Stimulated activated CD4-positive, alpha-beta T cell treated with anti-CD3 and anti-CD28 coated beads, Interleukin-1b, Interleukin-23, amount 100 ng/mL, for 1 hour (primary cell): ENCODE measurements at places on chromosomes 11 and 22.

DNA sequence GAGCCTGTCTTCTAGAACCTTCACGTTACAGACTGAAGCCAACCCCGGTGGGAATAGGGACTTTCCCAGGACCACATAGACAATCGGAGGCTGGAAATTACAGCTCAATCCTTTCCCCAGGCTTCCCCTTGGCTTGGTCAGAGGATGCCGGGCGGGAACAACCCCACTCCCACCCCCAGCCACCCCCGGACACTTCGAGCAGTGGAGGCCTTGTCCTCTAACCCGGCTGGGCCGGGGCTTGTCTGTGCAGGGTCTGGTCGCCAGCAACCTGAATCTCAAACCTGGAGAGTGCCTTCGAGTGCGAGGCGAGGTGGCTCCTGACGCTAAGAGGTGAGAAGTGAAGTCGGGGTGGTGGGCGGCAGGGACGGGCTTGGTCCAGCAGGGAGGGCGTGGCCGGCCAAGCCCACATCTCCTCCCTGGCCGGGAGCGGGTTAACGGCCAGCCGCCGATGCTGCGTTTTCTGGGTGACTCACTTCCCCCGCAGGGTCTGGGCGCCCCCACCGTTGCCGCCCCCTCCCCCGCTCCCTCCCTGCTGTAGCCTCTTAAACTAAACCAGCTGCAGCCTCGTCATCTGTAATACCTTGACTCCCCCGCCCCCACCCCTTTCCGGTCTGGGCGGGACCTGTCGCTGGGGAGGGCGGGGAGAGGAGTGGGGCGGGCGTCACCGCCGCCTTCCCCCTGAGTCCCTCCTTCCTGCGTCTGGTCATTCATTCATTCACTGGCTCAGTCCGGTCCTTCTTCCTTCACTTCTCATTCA, 1.5 kb downstream of the LGALS1 start:
- peak; percentile 89 for DNase-seq

DNA sequence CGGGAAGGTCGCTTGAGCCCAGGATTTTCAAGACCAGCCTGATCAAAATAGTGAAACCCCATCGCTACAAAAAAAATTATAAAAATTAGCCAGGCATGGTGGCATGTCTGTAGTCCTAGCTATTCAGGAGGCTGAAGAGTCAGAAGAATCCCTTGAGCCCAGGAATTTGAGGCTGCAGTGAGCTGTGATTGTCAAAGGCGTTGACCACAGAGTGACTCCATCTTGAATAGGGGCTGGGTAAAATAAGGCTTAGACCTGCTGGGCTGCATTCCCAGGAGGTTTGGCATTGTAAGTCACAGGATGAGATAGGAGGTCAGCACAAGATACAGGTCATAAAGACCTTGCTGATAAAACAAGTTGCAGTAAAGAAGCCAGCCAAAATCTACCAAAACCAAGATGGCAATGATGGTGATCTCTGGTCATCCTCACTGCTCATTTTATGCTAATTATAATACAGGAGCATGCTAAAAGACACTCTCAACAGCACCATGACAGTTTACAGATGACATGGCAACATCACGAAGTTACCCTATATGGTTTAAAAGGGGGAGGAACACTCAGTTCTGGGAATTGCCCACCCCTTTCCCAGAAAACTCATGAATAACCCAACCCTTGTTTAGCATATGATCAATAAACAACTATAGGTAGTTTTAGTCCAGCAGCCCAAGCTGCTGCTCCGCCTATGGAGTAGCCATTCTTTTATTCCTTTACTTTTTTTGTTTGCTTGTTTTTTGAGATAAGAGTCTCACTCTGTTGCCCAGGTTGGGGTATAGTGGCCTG, 2.8 kb upstream of the RDX start:
- no peak for DNase-seq

- no peak for DNase-seq
These were observed 422 bp downstream of the GLB1L2 start for GRCh38 chr11:134332189-134332631.

DNA sequence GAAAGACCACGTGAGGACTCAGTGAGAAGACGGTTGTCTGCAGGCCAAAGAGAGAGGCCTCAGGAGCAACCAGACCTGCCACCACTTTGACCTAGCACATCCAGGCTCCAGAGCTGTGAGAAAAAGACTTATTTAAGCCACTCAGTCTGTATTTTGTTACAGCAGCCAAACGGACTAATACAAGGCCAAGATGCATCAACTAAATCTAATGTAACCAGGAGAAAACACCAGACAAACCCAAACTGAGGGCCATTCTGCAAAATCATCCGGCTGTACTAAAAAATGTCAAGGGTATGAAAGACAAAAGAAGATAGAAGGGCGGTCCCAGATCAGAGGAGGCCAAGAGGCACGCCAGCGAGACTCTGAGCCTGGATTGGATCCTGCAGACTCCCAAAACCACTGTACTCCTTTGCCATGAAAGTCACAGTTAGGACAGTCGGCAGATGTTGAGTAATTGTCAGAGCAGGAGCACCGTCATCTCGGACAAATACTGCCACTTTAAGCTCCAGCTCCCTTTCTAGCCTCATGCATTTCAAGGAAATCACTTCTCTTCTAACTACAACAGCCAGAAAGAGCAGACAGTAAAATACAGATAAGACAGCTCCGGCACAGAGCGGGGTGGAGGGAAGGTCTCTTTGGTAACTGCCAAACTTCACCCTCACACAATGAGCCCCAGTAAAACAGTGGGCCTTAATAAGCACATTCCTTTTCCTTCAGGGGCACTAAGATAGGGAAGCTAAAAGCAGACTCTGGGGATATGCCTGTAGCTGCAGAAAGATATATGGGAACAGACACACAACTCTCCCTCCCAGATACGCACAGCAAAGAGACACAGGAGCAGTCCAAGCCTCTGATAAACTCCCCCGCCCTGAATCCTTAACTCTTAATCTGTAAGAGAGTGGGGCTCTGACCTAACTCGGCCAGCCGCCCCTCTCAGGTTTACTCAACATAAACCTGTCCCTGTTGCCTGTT, 3.5 kb upstream of the ZP1 start:
- no peak for DNase-seq

GRCh38 chr11:11984563-11984962, 23.9 kb downstream of the DKK3 start:
- no peak for DNase-seq

DNA sequence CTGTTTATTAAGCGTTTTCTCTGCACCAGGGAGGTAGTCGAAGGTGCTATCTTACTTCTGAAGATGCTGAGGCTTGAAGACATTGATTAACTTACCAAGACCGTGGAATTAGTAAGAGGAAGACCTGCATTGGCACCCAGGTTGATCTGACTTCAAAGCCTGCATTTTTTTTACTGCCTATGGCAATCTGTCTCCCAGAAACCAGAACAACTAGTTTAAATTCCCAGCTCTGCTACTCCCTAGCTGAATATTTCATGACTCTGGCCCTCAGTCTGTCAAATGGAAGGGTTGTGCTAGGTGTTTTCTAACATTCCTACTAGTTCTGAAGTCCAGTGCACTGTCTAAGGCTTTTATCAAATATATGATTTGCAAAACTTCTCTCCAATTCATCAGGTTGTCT, 52.0 kb upstream of the GRAMD1B start:
- DNase-seq, result no peak

- no peak for DNase-seq
These were observed 143.1 kb upstream of the RASSF10 start for GRCh38 chr11:12865863-12866595.

GRCh38 chr11:65611758-65612603, 2.0 kb downstream of the MAP3K11 start:
- DNase-seq, result no peak

DNA sequence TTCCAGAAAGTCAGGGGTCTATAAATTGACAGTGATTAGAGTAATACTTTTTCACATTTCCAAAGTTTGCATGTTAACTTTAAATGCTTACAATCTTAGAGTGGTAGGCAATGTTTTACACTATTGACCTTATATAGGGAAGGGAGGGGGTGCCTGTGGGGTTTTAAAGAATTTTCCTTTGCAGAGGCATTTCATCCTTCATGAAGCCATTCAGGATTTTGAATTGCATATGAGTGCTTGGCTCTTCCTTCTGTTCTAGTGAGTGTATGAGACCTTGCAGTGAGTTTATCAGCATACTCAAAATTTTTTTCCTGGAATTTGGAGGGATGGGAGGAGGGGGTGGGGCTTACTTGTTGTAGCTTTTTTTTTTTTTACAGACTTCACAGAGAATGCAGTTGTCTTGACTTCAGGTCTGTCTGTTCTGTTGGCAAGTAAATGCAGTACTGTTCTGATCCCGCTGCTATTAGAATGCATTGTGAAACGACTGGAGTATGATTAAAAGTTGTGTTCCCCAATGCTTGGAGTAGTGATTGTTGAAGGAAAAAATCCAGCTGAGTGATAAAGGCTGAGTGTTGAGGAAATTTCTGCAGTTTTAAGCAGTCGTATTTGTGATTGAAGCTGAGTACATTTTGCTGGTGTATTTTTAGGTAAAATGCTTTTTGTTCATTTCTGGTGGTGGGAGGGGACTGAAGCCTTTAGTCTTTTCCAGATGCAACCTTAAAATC, 5.3 kb downstream of the MALAT1 start:
- DNase-seq, result no peak

DNA sequence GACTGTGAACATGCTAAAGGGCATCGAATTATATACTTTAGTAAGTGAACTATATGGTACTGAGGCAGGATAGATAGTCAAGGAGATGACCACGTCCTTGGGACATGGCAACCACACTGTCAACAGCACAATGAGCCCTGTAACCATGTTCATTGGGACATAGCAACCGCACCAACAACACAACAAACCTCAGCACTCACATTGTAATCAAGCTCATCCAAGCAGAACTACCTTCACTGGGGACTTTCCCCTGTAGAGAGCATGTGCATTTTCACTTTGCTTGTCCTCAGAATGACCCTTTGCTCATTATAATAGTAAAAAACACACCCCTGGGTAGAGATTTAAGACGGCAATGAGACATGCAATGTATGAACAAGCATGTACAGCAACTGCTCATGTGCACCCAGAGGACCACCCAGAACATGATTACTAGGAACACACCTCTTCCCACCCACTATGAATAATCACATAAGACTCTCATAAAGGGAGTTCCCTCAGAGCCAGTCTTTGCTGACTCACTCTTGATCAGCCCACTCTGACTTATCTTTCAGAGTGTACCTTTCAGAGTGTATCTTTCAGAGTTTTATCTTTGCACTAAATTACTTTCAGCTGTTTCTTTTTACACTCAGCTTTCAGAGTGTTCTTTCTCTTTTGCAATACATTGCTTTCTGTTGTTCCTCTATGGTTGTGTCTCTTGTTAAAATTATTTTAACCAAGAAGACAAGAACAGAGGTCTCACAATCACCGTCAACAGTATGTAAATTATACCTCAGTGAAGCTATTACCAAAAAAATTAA, 4.1 kb upstream of the PLAAT2 start:
- peak; percentile 20 for DNase-seq

GRCh38 chr11:88353386-88353785, 15.8 kb upstream of the CTSC start:
- no peak for DNase-seq

DNA sequence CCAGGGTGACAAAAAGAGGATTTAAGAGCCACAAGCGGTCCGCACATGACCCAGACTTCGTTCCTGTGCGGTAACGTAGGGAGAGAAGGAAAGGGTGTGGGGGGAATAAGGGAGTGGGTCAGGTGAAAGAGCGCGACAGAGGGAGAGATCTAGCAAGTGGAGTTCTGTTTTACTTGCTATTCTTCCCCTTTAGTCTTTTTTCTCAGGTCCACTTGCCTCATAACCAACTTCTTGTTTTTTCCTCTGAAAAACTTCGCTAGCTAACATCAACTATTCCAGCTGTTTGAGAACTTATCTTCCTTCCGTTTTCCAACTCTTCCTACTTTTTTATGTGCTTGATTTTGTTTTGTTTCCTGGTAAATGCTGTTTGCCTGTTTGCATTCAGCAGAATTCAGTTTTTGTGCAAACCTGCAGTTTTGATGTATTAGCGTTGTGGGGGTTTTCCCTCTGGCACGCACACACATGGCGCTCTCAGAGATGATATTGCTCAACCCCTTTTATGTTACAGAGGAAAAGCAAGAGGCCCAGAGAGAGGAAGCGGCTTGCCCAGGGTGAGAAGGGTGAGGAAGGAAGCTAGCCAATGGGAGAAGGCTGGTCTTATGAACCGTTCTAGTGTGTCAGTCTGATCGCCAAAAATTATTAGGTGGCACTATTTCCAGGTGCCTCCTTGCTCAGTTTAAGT, 592 bp upstream of the CTSC start:
- DNase-seq, result no peak

- DNase-seq, result no peak
These were observed 9.8 kb upstream of the GRAMD4 start for GRCh38 chr22:46610356-46610755.

DNA sequence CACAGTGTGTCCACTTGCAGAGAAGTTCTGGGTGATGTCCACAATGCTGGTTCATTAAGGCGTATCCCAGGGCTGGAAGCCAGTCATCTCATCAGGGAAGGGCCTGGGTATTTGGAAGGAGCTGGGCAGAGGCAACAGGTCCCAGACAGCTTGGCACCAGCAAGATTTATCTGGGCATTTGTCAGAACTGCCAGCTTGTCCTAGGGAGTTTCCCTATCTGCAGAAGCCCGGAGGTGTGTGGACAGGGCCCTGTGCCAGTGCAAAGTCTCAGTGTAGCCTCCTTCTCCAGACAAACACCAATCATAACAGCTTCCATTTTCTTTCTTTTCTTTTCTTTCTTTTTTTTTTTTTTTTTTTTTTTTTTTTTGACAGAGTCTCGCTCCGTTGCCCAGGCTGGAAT, 125.3 kb upstream of the TIMP3 start:
- DNase-seq, result no peak

DNA sequence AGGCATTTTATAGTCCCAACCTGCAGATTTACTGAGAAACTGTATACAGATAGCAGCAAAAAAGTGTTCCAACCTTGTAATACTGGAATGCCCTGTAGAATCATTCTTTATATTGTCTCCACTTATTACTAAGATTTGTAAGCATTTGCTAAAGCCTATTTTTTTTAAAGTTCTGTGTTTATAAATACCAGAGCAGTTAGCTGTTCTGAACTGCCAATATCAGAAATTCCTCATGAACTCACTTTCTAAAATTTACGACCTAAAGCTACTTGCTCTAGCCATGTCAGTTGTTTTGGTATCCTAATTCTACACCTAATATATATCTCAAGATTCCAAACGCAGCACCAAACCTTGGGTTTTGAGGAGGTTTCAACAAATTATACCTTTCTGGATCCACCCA, 103.2 kb downstream of the C11orf65 start:
- no peak for DNase-seq

DNA sequence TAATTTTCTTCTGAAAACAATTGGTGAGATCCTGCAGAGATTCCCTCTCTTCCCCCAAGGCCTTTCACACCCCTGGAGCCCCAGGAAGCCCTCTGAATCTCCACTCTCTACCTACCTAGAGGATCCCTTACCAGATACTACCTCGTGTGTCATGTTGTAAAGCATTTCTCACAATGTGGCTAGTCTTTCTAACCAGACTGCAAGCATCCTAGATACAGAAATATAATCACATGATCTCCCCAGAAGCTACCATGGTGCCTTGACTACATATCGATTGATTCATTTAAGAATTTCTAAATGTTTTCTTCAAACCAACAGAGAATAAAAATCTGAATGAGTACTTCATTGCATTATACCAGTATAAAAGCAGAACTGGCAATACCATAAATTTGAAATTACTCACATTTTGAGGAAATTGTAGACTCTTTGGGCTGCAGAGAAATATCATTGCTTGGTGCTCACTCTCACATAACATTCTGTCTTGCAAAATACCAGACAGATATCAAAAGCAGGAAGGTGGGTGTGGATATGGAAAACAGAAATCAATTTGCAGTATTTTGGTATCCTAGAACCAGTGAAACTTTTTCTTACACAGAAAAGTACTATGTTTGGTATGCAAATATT, 113.5 kb downstream of the MAML2 start:
- no peak for DNase-seq

GRCh38 chr11:10301656-10302358, 3.1 kb upstream of the ADM start:
- DNase-seq, result no peak
